ENCODE measurements at places on chromosomes 6 and 20.
A peak's percentile ranks its signal among the peaks of the same experiment; 100 is the strongest.

GRCh38 chr20:61771805-61772350 lies 293.8 kb downstream of the TAF4 start:
- no peak for DNase-seq

- no peak for DNase-seq
Observed at GRCh38 chr6:168201383-168201782, 118.2 kb downstream of the DACT2 start.

DNA sequence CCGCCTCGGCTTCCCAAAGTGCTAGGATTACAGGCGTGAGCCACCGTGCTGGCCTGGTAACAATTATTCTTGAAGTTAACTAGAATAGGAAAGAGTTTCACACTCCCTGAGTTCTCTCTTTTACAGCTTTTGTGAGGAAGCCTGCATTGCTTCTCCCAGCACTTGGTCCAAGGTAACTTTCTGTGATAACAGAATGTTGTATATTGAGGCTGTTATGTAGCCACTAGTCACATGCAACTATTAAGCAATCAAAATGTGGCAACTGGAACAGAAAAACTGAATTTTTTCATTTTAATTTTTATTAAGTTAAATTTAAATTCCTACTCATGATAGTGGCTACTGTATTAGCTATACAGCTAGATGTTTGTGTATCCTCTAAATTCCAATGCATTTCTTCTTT lies 2.5 kb downstream of the TRIM38 start:
- DNase-seq: no peak

DNA sequence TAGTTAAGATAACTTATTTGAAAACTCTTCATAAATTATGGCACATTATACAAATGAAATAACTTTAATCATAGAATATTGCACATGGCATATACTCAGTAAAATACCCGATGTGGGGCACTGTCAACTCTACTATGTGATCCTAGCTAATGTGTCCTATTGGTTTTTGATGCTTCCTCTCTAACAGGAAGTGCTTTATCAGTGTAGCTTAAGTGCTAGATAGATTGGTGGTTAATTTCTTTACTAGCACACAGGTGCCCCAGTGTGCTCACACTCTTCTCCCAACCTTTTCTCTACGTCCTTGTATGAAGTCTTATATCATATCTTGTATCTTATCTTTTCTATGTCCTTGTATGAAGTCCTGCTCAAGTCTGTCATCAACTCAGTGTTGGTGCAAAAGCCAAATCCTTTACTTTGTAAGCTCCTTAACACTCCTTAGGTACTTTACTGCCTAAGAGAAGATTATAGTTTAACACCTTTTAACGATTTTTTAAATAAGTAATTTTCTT lies 358.9 kb downstream of the CENPW start:
- DNase-seq: no peak

- no peak for DNase-seq
Observed at GRCh38 chr6:76381612-76382011, 309.1 kb upstream of the IMPG1 start.

GRCh38 chr20:32524829-32525501 lies 60.2 kb downstream of the NOL4L start:
- peak; percentile 32 for DNase-seq

Data from cardiac fibroblast (primary cell).